ENCODE measurements at places on chromosomes 13 and 19.

DNA sequence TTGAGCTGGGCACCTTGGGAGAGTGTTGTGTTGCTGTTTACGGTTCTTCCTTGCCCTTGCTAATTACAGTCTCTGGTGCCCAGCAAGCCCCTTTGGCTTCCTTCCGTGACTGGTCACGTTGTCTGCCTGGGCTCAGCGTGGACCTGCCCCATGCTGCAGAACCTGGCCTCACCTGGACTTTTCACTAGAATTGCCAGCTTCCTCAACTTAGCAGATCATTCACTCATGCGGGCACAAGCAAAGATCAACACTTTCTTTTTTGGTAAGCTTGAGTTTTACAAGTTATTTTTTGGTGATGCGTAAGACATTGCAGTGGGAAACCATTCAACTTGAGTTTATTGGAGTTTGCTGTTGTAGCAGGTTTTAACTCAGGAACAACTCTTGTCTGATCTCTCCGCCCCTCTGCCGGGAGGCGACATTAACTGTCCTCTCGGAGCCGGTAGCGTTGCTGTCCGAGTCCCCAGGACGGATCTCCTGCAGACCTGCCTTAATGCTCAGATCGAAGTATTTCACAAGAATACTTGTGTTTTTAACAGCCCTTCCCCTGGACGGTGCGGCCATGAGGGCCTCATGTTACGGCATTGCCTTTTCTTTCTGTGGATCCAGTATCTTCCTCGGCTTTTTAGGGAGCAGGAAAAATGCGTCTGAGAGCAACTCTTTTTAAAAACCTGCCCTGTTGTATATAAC is 15.7 kb upstream of the TEX29 start:
- DNase-seq, result no peak

- no peak for DNase-seq
These were observed 17.1 kb downstream of the C19orf47 start for GRCh38 chr19:40331052-40331451.

GRCh38 chr19:45972081-45972946 is 1.4 kb downstream of the NOVA2 start:
- no peak for DNase-seq

DNA sequence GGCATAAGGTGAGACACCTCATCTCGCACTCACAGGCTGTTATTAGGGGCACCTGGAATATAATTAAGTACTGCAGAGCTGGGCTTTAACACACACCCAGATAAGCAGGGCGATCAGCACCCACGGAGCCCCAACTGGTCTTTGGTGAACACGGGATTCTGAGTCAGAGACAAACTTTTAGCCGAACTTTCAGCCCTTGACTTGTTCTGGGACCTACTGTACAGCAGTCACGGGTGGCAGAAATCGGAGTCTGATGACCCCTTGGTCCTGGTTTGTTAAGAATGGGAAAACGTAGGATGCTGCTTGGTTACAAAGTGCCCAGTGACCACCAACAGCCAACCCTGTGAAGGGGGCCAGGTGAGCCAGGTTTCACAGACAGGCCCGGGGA is 9.0 kb downstream of the SH3GL1 start:
- DNase-seq, result no peak

GRCh38 chr13:110073982-110074381 is 233.0 kb downstream of the COL4A1 start:
- no peak for DNase-seq

GRCh38 chr13:24050292-24050711 is 110.2 kb upstream of the SPATA13 start:
- no peak for DNase-seq

Data from NCI-H1436 (cell line).